ENCODE measurements at places on chromosomes 5 and 9.

- no peak for DNase-seq
Measured at GRCh38 chr5:7845557-7845956, 5.4 kb downstream of the CFAP90 start.

GRCh38 chr5:17148481-17148880, 69.0 kb upstream of the BASP1 start:
- no peak for DNase-seq

GRCh38 chr9:98457726-98458370, 202.4 kb upstream of the TBC1D2 start:
- no peak for DNase-seq

DNA sequence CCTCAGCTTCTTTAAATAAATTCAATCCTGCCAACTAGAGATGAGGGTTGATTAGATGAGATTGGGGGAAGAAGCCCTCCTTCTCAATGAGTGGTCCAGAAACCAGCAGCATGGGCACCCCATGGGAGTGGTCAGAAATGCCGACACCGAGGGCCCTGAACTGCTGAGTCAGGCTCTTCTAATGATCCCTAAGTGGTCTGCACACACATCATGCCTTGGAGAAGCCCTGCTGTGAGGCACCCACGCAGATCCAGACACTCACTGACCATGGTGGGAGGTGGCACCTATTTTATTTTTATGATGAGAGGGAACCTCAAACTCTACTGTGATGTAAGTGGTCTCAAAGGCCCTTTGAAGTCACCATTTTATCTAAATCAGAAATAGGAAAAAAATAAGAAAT, 72.3 kb upstream of the BOD1 start:
- no peak for DNase-seq

DNA sequence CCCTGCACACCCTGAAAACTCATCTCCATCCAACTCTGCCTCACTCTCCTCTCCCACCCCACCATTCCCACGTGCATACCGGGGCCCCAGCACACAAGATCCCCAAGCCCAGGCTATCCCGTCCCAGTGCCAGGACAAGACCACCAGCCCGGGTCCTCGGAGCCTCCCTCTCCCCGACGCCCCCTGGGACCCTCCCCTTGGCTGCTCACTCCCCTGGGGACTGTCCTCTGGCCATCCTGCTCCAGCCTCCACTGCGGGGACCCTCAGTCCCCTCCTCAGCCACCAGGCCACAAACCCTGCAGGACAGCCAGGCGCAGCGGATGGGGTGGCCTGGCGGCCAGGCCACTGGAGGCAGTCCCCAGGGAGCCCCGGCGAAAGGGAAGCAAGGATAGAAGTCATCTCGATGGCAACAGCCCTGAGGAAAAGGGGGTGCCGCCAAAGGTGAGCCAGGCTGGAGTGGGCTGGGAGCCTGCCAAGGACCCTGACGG, 62.8 kb downstream of the C9orf50 start:
- no peak for DNase-seq

DNA sequence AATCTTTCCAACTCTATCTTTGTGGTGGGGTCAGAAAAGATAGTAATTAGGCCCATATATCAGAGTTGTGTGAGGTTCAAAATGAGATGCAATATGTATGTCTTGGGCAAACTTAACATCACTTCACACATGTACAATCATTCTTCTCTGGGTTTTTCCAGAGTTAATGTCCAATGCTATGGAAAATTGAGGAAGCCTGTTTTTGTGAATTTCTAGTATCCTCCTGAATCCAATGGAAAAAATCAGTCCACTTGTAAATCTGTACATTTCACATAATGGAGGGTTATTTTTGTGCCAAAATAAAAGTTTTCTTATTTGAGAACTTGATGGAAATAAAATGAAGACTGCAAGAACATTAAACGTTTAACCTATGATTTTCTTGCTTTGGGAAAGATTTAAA, 155.6 kb upstream of the SEMA6A start:
- no peak for DNase-seq

DNA sequence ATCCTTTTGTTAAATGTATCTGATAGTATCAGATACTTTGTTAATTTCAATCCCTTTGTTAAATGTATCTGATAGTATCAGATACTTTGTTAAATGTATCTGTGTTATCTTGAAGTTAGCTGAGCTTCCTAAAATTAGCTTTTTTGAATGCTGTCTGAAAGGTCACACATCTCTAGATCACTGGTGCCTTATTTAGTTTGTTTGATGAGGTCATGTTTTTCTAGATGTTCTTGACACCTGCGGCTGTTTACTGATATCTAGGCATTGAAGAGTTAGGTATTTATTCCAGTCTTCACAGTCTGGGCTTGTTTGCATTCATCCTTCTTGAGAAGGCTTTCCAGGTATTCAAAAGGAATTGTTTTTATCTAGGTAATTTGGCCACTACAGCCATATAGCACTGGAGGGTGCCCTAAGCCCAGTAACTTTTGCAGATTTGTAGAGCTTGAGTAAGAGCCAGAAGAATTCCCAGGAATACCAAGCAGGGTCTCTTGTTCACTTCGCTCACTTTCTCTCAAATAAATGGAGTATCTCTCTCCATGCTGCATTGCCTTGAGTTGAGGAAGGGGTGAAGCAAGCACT, 435.4 kb upstream of the GRAMD2B start:
- DNase-seq, result no peak

GRCh38 chr5:123223921-123224320, 134.9 kb downstream of the PRDM6 start:
- no peak for DNase-seq
